ENCODE measurements at places on chromosomes 2 and 18.

DNA sequence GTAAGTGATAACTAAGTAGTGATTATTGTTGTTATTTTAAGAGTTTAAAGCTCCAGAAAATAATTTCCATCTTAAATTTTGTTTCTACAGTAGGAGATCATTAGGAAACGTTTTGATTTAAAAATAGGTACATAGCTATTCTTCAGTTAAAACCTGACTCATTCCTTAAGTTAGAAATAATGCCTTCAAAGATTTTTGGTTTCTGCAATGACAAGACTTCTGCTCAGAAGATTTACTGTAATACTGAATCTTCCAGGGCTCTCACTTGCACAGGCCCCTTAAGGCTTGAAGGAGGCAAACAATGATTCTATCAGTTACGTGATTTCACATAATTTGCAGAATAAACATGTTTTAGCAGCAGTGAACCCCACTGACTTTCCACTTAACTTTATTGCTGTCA lies 333.7 kb downstream of the RAD51AP2 start:
- no peak for DNase-seq

DNA sequence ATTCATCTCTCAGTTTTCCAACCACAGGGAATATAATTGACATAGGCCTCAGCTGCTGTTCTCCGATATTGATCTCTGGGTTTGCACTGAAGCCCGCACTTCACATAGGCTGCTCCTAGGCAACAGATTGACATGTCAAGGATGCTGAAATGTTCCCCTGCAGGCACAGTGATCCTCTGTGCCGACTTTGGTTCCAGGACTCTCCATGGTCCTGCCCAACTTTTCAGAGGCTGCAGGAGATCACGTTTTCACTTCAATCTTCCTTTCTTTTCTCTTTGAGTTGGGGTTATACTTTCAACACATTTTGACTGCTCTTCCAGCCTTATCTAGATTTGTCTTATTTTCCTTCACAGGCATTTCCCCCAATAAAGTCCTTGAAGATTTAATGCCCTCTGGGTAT lies 1361.0 kb downstream of the DSC3 start:
- no peak for DNase-seq

- DNase-seq, result no peak
Observed at GRCh38 chr2:7795778-7796563, 878.8 kb downstream of the RNF144A start.

- no peak for DNase-seq
Observed at GRCh38 chr18:58110398-58110797, 66.4 kb downstream of the NEDD4L start.

DNA sequence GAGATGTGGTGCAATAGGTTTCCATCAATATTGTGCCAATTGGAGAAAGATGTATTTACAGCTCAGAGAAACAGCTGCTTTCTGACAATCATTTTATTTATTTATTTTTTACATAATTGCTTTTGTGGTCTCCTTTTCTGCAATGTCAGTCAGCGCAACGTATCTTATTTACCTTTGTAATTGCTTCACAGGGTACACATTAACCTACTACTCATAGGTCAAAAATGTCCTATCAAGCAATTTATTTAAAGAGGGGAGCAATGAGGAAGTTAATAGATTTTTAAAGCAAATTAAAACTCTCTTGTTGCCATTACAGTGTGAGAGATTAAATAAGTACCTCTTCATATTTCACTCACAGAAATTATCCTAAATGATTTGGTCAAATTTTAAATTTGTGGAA lies 291.0 kb downstream of the CALCRL start:
- no peak for DNase-seq

GRCh38 chr2:88687384-88687783 lies 4.1 kb upstream of the RPIA start:
- DNase-seq, result no peak

DNA sequence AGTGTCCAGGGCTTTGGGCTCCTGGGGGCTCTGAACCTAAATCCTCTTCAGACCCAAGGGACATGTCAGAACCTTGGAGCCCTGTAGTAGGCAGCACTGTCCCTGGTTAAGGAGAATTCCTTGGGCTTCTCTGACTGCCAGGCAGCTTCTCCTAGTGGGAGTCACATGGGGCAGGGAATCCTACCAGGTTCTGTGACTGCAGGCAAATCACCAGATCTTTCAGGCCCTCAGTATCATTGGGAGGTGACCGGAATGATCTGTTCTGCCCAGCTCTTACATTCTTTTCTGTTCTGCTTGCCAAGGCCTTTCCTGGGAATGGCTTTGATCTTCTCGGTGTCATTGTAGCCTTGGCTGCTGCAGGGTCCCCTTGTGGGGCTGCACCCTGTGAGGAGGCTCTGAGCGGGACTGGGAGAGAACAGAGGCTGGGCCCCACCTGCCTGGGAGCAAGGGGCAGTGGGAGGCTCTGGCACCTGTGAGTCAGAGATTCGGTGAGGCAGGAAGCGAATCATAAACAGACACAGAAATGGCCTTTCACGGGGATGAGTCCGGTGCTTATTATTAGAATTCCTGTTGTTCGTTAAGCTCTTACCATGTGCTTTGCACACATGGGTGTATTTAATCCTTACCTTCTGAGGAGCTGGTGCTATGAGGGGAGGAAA lies 14.1 kb downstream of the CEP68 start:
- DNase-seq, result no peak

- DNase-seq, result no peak
Observed at GRCh38 chr18:65755616-65756015, 4.8 kb downstream of the CDH7 start.

DNA sequence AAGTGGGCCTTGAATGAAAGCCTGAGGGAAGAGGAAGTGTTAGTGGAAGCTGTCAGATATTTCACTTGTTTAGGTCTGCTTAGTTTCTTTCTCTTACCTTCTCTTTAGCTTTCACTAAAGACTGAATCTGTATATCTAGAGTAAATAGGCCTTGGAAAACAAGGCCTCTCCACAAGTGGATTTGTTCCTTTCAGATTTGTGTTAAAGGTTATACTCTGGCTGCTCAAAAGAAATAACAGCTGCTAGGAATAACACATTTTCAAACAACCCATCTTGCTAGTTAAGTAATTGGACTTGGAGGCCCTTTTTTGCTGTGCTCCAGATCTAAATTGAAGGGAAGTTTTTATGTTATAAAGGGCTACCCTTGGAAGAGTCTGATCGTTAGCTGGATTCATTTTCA lies 236.3 kb downstream of the KIAA1328 start:
- no peak for DNase-seq

DNA sequence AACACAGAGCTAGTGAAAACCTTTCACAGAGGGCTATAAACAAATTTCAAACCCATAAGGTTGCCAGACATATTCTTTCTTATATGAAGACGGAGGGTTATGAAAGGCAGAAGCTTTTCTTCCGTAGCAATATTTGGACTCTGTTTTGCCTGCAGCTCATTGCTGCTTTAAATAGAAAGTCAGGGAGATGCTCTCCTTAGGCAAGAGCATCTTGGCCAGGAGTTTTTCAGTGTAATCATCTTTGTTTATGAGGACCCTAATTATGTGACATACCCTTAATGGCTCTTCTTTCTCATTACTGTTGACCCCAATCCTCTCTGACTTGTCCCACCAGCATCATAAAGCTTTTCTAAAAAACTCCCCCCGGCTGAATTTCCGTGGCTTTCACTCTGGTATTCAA lies 433.4 kb upstream of the NRXN1 start:
- DNase-seq, result no peak

- no peak for DNase-seq
Observed at GRCh38 chr2:65574993-65575392, 142.6 kb upstream of the SPRED2 start.

- DNase-seq, result no peak
Observed at GRCh38 chr2:156326526-156327095, 5.9 kb downstream of the NR4A2 start.

DNA sequence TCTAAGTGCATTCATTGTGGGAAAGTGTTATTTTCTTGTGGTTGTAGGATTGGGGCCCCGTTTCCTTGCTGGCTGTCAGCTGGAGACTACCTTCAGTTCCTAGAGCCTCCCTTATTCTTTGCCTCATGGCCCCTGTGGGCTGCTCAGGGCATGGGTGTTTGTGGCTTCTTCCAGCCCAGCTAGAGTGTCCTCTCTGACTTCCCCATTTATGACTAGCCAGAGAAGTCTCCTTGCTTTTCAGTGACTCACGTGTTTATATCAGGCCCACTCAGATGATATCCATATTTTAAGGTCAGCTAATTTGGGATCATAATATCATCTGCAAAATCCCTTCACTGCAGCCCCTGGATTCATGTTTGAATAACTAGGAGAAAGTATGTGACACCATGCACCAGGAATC lies 62.8 kb downstream of the DTNA start:
- no peak for DNase-seq

DNA sequence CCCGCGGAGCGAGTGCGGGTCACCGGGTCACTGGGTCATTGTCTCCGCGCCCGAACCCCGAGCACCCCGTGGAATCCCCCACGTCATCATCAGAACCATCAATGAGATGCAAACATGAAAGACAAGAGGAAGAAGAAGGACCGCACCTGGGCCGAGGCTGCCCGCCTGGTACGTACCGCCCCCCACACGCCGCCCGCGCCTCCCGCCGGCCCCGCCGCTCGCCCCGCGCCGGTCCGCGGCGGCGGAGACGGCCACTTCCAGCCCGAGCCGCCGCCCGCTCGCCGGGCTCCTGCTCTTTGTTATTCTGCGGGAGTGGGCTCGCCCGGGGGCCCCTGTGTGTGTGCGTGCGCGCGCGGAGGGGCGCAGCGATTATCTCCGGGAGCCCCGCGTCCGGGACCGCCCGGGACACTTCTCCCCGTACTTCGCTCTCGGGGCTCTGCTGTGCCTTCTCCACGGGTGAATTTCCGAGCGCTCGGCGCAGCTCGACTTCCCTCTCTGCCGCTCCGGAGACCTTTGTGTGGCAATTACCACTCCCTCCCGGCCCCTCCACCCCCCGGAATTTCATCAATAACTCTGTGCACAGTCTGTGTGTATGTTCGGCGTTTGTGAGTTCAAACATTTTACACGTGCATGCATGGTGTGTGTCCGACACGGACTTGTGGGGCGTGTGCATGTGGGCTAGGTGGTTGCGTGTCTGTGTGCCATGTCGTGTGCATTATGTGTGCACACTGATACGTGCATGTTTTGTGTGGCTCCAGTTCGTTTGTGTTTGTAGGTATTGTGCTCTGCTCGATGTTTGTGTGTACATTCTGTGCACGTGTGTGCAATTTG lies 714 bp downstream of the ASXL3 start:
- DNase-seq, result no peak

GRCh38 chr2:122319539-122320132 lies 564.2 kb downstream of the TSN start:
- no peak for DNase-seq

GRCh38 chr2:67295406-67295805 lies 101.7 kb upstream of the ETAA1 start:
- DNase-seq, result no peak

DNA sequence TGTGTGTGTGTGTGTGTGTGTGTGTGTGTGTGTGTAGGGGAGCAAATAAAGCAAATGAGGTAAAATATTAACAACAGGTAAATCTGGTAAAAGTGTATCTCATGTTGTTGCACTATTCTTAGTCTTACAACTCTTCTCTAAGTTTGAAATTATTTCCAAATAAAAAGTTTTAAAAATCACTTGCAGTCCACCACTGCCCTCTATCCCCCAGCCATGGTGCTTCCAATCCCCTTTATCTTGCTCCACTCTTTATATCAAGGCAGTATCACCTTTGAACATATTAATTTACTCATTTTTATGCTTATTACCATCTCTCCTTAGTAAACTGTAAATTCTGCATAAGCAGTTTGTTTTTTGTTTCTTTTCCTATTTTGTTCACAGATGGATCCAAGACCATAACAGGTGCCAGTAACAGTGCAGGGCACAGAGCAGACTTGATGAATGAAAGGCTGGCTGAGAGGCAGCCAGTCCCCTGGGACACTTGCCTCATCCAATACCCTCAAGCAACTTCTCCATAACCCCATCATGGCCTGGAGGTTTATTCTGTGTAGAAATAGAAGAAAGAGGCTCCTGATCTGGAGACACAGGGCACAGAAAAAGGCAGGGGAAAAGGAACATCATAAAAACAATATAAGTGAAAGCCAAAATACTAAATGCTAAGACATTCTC lies 67.6 kb downstream of the LDAH start:
- DNase-seq, result no peak

- DNase-seq, result no peak
Observed at GRCh38 chr2:210363261-210363660, 48.3 kb upstream of the MYL1 start.

- no peak for DNase-seq
Observed at GRCh38 chr2:188243381-188243780, 48.3 kb upstream of the GULP1 start.

DNA sequence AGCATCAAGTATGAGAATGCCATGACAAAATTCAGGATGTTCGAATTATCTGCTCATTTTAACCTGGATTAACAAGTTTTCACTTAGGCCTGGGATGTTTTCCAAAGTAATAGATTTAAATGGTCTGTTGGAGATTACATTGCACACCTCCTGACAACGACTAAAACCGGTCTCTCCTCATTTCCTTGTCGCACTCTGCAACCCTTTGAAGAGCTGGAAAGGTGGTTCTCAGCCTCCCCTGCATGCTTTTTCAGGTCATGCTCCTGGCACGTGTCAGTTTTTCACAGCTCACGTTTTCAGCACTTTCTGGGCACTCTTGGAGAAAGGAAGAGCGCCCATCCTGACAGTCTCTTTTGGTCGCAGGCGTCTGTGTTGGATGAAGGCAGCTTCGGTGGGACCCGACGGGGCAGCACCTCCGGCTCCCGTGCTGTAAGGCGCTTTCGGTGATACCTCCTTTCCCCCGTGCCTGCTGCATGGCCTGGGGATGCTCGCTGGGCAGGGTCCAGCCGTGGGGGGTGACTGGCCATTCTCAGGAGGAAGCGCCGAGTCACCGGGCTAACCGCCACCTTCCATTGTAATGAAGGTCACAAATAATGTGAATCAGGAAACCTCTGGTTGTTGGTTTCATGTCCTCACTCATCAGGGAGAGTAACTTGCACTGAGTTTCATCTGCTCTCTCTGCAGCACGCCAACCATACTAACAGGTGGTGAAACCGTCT lies 63.5 kb upstream of the RBM44 start:
- no peak for DNase-seq

DNA sequence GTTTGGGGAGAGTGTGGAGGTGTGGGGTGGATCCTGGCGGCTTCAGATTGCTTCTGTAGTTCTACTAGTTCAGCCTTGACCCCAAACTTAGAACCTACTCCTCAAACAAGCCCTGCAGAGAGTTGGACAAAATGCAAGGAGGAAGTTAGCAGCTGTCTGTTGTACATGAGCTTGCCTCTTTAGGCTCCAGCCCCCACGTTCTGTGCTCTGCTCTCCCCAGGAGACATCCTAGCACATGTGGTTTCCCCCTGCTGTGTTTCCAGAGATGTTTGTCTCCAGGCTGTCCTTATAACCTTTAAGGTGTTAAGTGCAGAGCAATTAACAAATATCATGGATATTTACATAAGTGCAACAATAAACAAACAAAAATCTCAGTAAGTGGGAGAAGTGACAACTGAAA lies 111.1 kb downstream of the ACOXL start:
- no peak for DNase-seq

DNA sequence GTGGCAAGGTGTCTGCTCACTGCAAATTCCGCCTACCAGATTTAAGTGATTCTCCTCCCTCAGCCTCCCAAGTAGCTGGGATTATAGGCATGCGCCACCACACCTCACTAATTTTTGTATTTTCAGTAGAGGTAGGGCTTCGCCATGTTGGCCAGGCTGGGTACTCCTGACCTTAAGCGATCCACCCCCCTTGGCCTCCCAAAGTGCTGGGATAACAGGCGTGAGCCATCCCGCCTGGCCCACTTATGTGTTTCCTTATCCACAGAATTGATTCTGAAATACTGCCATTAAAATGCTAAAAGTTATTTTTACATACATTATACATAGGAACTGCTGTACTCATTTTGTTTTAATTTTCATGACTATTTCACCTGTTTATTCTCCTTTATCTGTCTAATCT lies 529.7 kb upstream of the CDH7 start:
- DNase-seq, result no peak

GRCh38 chr2:226915846-226916360 lies 80.0 kb downstream of the RHBDD1 start:
- no peak for DNase-seq
